ENCODE measurements at places on chromosomes 12 and 14.

DNA sequence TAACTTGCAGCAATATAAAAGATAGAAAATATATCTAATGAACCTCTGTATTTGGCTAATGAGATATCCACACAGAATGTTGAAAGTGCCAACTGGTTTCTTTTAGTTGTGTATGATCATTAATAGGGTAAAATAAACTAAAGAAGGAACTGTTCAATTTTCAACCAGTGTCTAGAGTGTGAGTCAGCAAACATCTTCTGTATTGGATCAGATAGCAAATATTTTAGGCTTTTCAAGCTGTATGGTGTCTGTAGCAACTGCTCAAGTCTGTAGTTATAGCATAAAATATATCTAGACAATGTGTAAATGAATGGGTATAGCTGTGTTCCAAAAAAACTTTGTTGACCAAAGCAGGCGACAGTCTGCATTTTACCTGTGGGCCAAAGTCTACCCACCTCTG is 23.5 kb upstream of the NOVA1 start:
- DNase-seq: no peak

GRCh38 chr14:23285530-23286019 is 357 bp downstream of the HOMEZ start:
- no peak for DNase-seq

DNA sequence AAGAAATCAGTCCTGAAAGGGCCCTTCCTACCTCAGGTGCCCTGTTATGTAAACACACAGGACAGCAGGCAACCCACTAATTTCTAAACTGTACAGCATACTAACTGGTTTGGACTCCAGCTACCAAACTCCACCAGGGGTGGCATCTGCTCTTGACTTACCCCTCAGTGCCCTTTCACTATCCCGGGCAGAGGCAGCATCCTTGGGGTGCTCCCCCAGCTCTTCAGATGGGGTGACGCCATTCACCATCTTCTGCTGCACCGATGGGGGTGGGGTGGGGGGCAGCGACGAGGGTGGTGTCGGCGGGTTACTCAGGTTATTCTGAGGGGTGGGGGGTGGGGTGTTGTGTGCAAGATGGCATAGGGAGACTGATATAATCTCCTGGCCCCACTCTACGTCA is 11.5 kb upstream of the PRKAG1 start:
- DNase-seq: no peak

GRCh38 chr14:61409782-61410181 is 88.4 kb downstream of the PRKCH start:
- no peak for DNase-seq

- DNase-seq: no peak
Measured at GRCh38 chr14:91925001-91925726, 22.3 kb downstream of the FBLN5 start.

GRCh38 chr12:46723629-46724419 is 102.0 kb downstream of the SLC38A4 start:
- no peak for DNase-seq

DNA sequence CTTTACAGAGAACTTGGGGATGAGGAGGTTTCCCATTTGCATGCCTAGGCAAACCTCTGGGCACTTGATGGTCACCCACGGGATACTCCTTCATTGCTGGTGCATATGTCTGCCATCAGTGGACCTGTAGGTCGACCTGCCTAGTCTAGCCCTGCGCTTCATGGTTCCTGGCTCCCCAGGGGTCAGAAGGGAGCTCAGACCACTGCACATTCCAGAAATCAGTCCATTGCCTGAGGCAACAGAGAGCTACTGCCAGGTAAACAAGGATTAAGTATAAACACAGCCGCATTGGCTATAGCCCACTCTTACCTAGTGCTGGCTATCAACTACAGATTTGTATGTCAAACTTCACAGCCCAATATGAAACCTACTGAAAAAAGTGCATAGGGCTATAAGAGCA is 476.4 kb downstream of the SOX5 start:
- DNase-seq: no peak

- no peak for DNase-seq
Measured at GRCh38 chr14:76863724-76864407, 37.7 kb downstream of the LRRC74A start.

DNA sequence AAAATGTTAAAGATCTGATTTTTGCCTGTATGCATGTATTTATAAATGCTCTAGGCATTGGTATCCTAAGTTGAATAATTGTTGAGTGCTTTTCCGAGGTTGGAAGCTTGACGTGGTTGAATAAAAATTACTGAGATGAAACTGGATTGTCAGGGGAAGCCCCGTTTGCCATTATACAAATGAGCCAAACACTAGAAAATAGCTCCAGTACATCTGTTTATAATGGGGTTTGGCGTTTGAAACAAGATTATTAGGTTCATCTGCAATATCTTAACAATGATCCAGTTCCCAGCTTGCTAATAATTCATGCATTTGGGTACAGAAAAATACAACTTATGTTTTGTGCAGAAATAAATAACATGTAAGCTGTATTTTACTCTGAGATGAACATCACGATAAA is 789.6 kb downstream of the GALC start:
- DNase-seq: no peak

- DNase-seq: no peak
Measured at GRCh38 chr14:95408731-95409476, 89.2 kb upstream of the CLMN start.

DNA sequence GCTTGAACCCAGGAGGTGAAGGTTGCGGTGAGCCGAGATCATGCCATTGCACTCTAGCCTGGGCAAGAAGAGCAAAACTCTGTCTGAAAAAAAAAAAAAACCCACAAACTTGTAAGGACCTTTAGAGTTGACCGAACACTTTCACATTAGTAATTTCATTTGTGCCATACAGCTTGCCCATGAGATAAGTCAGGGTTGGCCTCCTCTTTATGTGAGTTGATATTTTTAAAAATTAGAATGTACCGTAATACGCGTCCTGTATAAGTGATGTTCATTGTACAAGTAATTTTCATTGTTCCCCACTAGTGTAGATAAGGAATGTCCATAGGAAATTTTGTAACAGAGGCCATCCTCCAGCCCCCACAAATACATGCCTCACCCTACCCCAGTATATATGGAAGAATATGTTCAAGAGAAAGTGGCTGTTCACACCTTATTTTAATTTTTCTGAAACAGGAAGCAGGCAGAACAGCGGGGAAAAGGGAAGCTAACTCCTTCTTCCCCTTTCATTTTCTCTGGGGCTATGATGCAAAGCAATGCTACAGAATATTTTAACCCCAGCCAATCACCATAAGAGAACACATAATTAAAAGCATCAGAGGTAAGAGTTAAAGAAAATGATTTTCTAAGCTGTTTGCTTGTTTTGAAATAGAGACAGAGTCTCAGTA is 31.9 kb upstream of the HIF1A start:
- no peak for DNase-seq

- no peak for DNase-seq
Measured at GRCh38 chr14:72680853-72681640, 212.9 kb downstream of the DPF3 start.

DNA sequence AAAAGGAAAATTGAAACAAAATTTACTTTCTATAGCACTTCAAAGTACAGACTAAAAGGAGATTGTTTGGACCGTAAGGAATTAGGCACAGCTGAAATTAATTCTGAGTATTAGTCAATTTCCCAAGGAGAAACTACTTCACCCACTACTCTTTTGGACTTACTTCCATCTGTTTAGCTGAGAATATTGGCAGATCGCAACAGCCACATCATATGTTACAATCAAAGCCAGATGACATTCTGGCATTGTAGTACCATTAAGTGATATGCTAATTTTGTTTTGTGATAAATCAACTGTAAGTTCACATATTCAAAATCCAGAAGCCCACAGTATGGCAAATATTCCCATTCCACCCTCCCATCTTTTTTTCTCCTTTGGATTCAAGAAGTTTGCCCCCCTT is 47.1 kb upstream of the ANKS1B start:
- no peak for DNase-seq

DNA sequence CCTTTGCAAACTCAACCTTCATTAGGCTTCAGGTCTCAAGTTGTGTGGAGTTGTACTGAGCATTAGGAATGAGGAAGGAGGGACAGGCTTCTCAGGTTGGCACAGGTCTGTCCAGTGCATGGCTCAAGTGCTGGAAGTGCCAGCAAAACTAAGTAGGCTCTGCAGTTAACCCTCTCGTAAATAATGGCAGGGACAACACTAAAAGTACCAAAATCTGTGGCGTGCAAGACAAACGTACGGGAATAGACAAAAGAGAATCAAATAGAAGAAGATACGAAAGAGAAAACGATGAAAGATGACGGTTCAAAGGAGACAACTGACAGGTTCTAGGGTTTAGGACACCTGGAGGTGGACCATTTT is 612 bp downstream of the TRAPPC6B start:
- no peak for DNase-seq

DNA sequence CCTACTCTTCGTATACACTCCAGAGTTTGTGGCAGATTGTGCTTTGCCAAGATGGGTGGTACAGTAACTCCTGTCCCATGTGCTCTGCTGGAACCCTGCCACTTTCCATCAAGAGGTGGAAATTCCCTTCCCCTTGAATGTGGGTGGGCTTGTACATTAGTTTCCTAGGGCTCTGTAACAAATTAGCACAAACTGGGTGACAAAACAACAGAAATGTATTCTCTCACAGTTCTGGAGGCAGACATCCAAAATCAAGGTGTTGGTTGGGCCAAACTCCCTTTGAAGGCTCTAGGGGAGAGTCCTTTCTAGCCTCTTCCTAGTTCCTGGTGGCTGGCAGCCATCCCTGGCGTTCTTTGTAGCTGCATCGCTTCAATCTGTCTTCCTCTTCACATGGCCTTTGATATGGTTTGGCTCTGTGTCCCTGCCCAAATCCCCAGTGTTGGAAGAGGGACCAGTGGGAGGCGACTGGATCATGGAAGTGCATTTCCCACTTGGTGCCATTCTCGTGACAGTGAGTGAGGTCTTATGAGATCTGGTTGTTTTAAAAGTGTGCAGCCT is 117.5 kb downstream of the VRK1 start:
- no peak for DNase-seq

DNA sequence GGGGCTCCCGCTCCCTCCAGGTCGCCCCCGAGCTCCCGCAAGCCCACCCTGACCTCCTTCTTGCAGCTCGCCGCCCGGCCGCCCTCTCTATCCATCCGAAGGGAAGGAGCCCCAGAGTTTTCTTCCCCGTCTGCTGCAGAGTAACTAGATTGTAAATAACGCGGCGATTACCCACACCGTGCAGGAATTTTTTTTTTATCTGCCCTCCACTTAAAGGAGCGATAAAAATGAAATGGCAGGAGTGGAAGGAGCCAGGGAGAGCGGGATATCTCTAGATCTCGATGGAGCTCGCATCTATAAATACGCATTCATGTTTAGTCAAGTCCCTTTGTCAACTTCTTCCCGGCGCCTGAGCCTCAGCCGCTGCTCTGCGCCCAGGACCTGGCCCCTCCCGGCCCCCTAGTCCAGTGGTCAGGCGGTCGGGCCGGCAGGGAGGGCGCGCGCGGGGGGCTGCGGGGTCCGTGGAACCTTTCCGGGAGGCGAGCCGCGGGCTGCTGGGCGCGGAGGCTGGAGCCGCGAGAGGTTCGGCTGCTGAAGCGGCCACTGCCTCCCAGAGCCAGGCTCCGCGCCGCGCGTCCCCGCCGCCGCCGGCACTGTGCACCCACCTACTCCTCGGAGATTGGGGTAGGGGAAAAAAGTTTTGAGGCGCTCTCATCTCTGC is 386.0 kb downstream of the BCAT1 start:
- DNase-seq: no peak

DNA sequence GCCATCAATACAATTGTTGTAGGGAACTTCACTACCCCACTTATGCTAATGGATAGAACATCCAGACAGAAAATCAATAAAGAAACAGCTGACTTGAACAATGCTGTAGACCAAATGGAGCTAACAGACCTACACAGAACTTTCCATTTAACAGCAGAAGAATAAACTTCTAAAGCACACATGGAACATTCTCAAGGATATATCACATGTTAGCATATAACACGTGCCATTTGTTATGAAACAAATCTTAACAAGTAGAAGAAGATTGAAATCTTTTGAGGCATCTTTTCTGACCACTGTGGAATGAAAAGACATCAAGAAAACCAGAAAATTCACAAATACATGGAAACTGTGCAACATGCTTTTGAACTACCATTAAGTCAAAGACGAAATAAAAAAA is 62.5 kb upstream of the RNU6-8 start:
- no peak for DNase-seq

DNA sequence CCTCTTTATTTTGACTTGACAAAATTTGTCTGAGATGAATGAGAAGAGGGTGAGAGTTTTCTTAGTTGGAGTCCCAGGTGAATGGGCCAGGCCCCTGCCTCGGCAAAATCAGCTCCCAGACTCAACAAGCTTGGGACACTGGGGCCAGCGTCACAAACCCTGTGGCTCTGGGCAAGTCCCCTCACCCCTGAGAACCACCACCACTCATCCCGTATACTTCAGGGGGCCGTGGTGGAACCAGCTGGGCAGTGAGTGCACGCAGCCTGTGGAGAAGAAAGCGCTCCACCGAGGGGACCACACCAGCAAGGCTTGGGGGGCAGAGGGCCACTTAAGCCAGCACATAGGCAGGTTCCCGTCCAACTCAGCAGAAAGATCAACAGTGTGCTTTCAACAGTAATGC is 40.2 kb downstream of the DEGS2 start:
- DNase-seq: no peak

Measured in stimulated activated CD4-positive, alpha-beta T cell treated with anti-CD3 and anti-CD28 coated beads, Interleukin-2, amount 100 ng/mL, for 48 hours (primary cell).